ENCODE measurements at places on chromosomes 1 and 21.

DNA sequence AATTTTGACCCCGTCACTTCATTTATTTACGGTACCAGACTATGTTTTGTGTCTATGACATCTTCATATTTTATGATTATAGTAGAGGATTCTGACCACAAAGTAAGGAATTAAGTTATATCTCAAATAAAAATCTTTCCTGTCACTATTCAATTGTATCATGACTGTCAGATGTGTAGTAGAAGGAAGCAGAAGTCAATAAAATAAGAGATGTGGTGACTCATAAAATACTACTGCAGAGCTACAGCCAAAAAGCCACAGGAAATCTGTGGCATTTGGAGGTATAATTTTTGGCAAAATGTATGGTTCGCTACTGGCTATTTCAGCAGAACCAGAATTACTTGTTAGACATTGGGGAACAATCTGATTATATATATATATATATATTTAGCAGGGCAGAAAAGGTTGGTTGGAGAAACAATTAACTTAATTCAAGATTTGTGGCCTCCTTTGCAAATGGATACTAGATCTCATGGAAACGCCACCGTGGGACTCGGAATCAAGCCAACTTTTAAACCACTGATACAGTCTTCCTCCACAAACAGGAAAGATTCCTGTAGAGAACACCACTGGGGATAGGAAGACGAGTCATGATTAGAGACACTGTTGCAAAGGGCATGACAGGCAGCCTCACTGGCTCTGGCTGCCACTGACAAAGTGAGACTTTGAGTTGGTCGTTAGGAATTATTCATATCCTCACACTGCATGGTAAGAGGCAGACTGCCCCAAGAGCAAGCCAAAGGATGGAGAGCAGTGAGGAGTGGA is 5.1 kb downstream of the FCRL2 start:
- DNase-seq = no peak

GRCh38 chr1:158689110-158689509 is 2.6 kb upstream of the SPTA1 start:
- no peak for DNase-seq

GRCh38 chr1:199759268-199759730 is 268.2 kb upstream of the NR5A2 start:
- no peak for DNase-seq

DNA sequence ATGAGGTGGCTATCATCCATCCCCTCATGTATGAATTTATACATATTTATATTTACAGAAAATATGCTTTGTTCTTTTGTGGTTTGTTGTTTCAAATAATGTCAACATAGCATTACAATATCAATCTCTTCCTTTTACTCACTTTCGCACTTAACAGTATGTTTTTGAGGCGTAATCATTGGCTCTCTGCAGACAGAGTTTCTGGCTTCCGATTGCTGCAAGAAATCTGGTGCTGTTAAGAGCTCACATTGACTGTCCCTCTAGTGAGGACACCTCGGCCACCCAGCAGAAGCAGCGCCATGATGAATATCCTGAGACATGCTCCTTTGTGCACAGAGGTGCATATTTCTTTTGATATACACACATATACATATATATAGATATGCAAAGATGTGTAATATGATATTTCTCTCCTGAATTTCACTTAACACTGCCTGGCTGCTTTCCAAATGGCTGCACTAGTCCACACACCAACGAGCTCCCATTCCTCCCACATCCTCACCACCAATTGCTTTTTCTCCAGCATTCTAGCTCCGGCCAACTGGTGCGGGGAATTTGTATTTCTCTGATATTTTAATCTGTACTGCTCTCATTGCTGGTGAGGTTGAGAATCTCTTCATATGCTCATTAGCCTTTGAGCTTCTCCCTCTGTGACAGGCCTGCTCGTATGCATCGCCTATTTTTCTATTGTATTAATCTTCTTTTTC is 248.4 kb downstream of the SIPA1L2 start:
- no peak for DNase-seq

GRCh38 chr1:234200566-234200965 is 172.7 kb upstream of the COA6 start:
- DNase-seq = no peak

DNA sequence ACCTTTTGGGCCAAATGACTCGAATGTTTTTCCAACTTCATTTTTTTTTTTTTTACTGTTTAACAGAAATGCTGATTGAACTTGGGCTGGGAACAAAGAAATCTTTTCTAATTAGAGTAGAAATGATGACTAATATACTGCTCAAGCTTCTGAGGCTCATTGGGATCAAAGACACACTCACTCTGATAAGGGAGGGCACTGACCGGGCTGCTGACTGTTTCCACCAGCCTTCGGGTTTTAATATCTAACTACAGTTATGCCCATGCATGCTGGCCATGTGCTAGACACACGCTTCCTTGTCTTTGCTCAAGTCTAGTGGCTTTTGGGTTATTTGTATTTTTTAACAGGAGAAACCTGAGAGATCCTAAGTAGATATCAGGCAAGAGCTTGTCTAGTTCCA is 16.8 kb downstream of the ZBTB18 start:
- no peak for DNase-seq

GRCh38 chr21:41251961-41252642 is 64.5 kb upstream of the FAM3B start:
- no peak for DNase-seq

Data from ovary (tissue), 10 donors.